ENCODE measurements at places on chromosomes 12 and 14.
A peak's percentile ranks its signal among the peaks of the same experiment; 100 is the strongest.

DNA sequence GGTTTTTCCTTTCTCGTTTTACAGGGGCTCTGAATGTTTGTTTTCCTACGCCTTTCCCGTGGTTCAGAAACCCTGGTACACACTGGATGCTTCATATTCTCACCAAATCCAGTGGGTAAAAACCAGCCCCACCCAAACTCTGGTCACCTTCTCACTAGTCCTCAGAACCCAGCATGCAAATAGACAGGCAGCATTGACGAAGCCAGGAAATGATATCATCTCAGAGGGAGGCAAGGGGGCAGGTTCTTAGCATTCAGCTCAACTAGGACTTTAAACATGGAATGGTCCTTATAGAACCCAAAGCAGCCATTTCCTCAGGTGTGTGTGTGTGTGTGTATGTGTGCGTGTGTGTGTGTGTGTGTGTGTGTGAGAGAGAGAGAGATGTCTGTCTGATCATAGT, 142.0 kb downstream of the KCNK10 start:
- no peak for DNase-seq

DNA sequence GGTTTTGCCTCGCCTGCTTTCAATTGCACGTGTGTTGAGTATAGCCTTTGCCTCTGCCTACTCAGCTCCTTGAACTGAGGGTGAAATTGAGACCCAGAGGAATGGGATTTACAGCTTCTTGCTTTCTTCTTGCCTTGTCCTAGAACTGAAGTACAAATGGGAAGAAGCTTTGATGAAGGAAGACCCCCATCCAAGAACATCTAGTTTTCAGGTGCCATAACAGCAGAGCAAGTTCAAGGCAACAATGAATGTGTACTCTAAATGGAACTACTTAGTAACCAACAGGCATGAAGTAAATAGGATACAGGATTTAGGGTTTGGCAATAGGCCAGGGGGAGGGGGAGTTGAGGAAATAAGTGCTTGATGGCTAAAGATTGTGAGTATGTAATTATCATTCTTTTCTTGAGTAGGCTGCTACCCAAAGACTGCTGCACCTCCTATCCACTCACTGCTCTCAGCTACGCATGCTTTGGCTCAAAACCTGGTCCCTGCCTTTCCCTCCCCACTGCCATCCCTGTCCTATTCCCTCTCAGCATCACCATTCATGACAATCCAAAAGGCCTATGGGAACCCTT, 2.1 kb downstream of the GPX2 start:
- DNase-seq, result no peak

DNA sequence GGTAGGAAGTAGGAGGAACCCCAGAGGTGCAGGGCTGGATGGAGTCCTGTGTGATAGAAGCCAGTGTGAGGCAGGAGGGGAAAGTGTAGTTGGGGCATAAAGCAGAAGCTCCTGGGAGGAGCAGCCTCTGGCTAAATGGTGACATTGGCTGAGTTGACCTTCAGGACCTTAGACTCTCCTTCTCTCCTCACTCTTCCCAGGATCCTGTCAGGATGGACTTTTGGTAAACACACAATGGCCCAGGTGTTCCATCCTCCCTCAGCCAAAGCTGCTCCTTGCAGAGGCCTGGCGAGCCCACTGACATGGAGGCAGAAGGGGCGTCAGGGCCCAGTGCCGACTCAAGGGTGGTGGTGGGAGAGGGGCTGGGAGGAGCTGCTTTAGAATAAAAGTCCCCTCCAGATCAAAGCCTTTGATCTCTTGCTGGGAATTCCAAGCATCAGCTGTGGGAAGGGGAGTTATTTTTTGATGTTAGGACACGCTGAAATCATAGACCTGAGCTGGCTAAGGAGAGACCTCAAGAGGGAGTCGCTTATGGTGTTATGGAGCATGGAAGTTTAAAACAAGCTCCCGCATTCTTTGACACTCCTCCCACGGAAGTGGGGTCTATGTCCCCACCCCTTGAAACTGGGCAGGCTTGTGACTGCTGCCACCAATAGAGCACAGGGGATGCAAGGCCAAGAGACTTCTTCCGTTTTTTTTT, 44.1 kb downstream of the SMIM41 start:
- no peak for DNase-seq

DNA sequence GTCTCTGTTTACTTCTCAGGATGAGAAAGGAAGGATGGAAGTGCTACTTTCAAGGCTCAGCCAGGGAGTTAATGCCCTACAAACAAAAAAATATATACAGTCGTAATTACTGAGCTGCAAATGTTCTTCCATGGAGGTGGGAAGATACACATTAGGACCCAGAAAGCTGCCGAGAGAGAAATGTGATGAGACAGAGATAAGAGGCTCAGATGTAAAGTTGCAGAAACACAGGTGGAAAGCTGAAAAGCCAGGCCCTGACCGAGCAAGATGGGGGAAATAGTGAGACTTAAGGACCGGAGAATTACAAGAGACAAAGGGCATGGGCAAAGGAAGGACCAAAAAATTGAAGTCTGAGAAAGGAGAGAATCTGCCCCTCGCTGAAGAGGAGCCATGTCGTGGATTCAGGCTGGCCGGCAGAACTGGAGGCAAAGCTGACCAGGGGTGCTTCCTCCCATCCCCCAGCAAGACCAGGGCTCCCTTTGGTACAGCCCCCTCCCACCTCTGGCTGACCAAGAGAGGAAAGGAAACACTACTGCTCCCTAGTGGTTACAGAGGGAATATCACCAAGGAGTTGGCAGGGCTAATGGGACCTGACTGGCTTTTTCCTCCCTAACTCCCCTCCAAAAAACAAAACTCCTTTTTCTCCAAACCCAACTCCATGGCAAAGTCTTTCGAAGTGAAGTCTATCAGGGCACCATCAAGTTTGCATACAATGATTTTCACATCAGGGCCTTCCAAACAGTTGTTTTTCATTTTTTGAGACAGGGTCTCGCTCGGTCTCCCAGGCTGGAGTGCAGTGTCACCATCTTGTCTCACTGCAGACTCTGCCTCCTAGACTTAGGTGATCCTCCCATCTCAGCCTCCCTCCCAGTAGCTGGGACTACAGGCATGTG, 12.1 kb downstream of the ZFHX2 start:
- DNase-seq, result peak; percentile 33

GRCh38 chr14:98146416-98146815, 1125.6 kb downstream of the BCL11B start:
- no peak for DNase-seq

DNA sequence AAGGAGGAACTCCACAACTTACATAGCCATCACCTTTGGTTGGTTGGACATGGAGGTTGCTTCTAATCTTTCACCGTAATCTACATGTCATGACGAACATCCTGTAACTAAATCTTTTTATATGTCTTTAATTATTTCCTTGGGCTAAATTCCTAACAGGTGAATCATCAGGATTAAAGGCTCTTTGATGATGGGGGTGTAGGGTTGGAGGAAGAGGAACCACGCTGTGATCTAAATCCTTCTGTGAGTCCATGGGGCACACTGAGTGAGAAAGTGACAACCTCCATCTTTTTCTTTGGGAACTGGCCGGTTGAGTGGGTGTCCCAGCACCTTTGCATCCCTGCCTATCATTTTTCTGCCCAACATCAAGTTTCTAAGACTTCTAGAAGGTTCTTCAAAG, 31.1 kb upstream of the MAP1LC3B2 start:
- DNase-seq, result peak; percentile 95

- DNase-seq, result no peak
These were observed 75.8 kb upstream of the SOX5 start for GRCh38 chr12:24025153-24025798.
